ENCODE measurements at places on chromosomes 12 and 14. TPM values are rescaled to one million over a fixed set of nuclear protein-coding genes. Genes with fewer than 3 reads are reported as not detected.

Gene NUAK1
- total RNA-seq: 68.6 TPM

Gene PCED1B
- 0.35 TPM for total RNA-seq

- DNase-seq: no peak
Observed at GRCh38 chr14:68278576-68279436, 459.2 kb downstream of the RAD51B start.

DNA sequence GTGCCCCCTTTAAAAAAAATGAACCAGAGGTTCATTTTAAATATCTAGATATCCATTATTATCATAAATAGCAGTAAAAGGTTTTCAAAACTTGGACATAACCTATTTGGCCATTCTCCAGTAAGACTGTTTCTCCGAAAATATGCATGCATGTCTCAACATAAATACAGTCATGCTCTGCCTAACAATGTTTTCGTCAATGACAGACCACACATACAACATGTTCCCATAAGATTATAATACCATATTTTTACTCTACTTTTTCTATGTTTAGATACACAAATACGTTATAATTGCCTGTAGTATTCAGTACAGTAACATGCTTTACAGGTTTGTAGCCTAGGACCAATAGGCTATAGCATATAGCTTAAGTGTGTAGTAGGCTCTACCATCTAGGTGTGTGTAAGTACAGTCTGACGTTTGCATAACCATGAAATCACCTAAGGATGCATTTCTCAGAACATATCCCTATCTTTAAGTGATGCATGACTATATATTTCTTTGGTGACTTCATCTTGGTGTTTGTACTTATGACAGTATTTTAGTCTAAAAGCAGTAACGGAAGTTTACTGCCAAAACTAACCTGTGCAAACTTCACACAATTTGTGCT, 3.2 kb downstream of the TMEM19 start:
- DNase-seq: no peak

- no peak for DNase-seq
Observed at GRCh38 chr12:27008081-27008480, 6.1 kb downstream of the TM7SF3 start.
